ENCODE measurements at places on chromosomes 11 and 22.
A peak's percentile ranks its signal among the peaks of the same experiment; 100 is the strongest.

DNA sequence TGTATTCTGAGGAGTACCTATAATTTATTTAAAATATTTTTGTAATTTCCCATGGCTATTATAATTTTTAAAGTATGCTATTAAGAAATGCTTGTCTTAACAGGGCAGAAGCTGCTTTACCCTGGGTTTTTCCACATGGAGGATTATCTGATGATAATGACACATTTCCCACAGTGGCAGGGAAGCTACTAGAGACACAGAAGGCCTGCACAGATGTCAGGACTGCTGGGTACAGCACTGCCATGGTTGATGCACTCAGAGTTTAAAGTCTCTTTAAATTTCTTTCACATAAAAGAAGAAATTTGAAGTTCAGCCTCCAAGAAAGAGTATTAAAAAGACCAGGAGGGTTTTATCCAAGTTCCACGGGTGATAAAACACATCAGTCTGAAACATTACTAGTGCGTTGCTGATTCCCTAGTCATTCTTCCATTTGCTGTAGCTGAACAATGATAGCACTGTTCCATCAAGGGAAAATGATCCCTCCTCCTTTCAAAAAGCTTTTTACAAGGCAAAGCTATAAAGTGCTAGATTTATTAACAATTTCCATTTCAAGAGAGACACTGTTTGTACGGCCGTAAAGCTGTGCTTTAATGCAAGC lies 363.0 kb downstream of the CNTN5 start:
- DNase-seq: no peak

GRCh38 chr22:24402460-24403192 lies 24.8 kb upstream of the ADORA2A start:
- peak; percentile 67 for DNase-seq

GRCh38 chr22:22942511-22943329 lies 55.1 kb downstream of the IGLL5 start:
- peak; percentile 17 for DNase-seq

GRCh38 chr11:6671991-6672390 lies 11.1 kb downstream of the MRPL17 start:
- DNase-seq: no peak

DNA sequence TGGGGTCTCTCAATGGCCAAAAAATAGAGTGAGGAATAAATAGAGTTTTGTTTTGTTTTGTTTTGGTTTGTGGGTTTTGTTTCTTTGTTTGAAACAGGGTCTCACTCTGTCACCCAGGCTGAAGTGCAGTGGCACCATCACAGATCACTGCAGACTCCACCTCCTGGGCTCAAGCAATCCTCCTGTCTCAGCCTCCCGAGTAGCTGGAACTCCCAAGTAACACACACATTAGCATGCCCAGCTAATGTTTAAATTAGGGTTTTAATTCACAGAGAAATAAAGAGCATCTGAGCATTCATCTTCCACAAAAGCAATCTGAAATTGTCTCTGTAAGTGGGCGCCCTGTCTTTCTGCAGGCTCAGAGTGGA lies 9.2 kb upstream of the IFITM3 start:
- DNase-seq: no peak

- DNase-seq: no peak
These were observed 338.1 kb upstream of the KIRREL3 start for GRCh38 chr11:127338380-127339259.

GRCh38 chr22:19287076-19287707 lies 4.3 kb downstream of the CLTCL1 start:
- peak; percentile 79 for DNase-seq

GRCh38 chr22:35868938-35869337 lies 151.3 kb downstream of the APOL5 start:
- DNase-seq: no peak

DNA sequence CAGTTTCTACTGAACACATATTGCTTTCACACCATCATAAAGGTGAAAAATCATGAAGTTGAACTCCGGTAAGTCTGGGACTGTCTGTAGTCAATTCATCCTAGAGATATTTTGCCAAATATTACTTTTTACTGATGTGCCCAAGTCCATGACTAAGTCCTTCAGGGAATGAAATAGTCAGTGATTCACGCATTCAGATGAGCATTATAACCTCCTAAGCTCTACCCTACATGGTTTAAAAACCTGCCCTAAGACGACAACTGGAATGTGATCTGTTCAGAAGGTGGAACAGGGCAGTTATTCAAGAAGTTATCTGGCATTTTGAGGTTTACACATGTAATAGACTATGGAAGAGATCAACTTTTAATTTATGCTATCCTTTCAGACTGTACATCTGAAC lies 125.6 kb downstream of the TRPC6 start:
- DNase-seq: no peak

- DNase-seq: no peak
These were observed 4.7 kb upstream of the JAM3 start for GRCh38 chr11:134063991-134064747.

DNA sequence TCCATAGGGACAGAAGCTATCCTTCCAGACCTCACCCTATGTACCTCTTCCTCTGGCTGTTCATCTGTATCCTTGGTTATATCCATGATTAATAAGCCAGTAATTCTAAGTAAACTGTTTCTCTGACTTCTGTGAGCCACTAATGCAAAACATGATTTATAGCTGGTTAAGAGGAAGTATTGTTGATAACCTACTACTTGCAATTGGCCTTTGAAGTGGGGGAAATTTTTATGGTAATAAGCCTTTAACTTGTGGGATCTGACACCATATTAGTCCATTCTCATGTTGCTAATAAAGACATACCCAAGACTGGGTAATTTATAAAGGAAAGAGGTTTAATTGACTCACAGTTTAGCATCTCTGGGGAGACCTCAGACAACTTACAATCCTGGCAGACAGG lies 21.9 kb downstream of the CASP12 start:
- DNase-seq: no peak

DNA sequence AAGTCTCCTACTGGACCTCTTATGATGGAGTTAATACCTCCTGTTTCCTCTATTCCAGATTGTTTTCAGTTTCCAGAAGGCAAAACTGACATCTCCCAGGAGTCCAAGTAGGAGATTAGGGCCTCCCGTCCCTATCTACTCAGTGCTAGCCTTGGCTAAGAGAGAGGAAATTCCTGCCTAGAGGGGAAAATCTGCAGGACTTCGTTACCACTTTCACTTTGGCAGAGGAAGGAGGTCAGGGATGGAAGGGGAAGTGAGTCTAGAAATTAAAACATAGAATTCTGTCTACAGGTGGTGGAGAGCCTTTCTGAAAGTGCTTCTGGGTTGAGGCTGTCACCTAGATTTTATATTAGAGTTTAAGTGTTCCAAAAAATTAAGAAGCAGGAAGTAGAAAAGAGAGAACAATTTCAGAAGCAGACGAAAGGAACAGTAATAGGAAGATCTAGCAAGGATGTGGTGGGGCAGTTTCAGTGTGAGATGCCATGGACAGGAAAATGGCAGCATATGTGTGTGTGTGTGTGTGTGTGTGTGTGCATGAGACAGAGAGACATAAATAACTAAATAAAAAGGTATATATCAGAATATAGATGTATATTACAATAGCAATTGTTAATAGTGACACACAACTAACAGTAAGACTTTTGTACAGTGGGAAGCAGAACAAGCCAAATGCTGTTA lies 2.4 kb upstream of the TRIM68 start:
- DNase-seq: no peak

DNA sequence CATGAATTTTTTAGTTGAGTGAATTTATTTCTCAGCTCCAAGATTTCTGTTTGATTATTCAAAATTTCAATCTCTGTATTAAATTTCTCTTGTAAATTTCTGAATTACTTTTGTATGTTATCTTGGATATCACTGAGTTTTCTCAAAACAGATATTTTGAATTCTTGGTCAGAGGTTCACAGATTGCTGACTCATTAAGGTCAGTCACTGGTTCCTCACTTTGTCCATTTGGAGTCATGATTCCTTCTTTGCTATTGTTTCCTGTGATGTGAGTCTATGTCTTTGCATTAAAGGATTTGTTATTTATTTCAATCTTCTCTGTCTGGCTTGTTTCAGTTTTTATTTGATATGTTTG lies 10.2 kb upstream of the IL17RA start:
- no peak for DNase-seq

DNA sequence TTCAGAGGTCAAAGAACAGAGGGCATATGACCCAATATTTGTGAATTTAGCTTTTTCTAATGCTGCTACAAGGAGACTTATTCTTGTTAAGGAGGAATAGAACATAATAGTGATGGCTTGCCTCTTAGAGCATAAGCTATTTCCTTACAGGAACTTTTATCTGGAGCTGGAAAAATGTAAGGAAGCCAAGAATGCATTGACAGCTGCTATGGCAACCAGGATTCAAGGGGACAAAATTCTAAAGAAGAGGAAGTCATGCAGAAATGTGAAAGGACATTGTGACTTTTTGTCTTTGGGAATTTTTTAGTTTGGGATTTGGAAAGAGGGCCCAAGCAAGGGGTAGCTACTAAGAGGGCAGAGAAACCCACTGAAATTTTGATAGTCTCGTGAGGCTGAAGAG lies 51.1 kb downstream of the EHF start:
- no peak for DNase-seq

DNA sequence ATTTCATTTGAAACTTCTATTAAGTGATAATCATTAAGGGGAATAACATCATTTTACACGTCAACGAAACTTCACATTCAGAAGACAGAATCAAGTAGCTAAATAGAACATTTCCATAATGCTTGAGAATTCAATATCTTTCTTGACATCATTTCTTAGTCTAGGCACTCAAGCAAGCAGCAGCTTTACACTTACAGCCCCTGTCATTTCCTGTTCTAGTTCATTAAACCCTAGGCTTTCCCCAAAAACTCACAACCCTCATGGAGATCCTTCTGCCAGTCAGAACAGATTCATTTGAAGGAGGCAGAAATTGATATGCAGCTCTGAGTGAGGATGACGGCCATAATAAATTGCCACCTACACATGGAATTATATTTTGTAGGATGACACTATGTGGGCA lies 5.3 kb upstream of the HORMAD2 start:
- no peak for DNase-seq

GRCh38 chr11:44986315-44986714 lies 35.6 kb upstream of the TP53I11 start:
- DNase-seq: no peak

DNA sequence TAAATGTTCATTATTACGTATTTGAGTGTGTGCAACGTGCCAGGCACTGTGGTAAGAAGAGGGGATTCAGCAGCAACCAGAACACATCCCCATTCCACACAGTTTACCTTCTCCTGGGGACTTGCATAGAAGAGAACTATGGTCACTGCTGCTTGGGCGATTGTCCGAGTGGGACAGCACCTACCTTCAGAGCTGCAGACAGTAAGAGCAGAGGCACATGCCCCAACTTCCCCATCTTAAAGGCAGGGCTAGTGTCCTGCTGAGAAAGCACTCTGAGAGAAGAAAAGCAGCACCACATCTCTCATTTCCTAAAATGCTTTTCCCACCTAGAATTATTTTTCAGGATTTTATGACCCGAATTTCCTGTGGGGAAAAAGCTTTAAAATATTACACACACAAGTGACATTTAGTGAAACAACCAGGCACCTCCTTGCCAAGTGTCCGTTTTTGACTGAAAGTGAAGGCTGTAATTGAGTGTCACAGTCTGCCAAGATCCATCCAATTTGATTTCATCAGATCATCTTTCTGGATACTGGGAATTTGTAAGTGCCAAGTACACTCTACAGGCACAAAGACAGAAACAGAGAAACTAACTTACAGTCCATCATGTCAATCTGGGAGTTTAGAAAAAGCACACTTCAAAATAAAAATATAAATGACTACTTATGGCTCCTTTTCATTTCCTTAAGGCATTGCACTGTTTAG lies 24.6 kb downstream of the TRAF6 start:
- no peak for DNase-seq

DNA sequence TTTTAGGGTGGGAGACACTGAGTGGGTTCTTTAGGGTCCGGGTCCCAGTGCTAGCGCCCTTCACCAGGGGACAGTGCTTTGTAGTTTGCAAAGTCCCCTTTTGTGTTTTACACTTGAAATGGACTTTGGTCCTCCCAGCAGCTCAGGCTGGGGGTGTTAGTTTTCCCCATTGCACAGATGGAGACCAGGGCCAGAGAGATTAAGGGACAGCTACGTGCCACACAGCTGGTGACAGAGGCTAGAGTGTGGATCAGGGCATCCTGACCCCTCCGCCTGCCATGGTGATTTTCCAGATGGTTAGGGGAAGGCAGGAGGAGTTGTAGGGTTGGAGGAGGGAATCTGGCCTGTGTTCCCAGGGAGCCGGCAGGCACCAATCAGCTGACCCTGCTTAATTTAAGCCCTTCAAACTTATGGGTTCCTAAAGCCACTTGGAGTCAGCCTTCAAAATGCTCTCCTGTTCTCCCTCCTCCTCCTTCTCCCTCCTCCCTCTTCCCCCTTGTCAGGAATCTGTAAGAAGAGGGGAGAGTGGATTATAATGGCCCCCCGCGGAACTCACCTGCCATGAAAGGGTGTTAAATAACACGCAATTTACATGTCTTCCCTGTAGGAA lies 22.5 kb upstream of the MPPED1 start:
- no peak for DNase-seq

DNA sequence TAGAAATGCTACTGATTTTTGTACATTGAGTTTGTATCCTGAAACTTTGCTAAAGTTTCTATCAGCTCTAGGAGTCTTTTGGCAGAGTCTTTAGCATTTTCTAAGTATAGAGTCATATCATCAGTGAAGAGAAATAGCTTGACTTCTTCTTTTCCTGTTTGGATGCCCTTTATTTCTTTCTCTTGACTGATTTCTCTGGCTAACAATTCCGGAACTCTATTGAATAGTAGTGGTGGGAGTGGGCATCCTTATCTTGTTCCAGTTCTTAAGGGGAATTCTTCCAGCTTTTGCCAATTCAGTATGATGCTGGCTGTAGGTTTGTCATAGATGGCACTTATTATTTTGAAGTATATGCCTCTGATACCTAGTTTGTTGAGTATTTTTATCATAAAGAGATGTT lies 197.7 kb downstream of the AASDHPPT start:
- DNase-seq: no peak

DNA sequence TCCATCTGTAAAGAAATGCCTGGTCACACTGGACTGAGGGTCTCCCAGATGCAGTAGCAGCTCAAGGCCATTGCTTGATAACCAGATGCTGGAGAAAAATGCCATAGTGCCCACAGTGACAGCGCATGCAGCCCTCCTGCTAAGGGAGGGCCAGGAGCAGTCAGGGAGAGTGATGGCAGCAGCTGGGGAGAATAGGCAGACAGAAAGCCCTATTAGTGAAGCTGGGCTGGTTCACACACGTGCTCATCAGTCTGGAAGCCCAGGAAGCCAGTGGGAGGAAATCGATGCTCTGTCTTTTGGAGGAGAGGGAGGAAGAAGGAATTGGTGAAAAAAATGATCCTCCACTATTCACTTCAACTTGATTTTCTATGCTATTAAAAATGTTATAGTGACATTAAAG lies 82.9 kb downstream of the OSBP2 start:
- DNase-seq: no peak

Data from RWPE1 (cell line).